Stimulated activated CD8-positive, alpha-beta memory T cell treated with anti-CD3 and anti-CD28 coated beads, Interleukin-4, amount 100 ng/mL, for 4 hours (primary cell): ENCODE measurements at places on chromosomes 11 and 22.

- no peak for DNase-seq
Observed at GRCh38 chr11:77882396-77882795, 61.5 kb downstream of the AAMDC start.

GRCh38 chr11:32671051-32671450 is 87.4 kb downstream of the EIF3M start:
- no peak for DNase-seq

GRCh38 chr11:111177037-111177871 is 68.3 kb upstream of the POU2AF2 start:
- no peak for DNase-seq

DNA sequence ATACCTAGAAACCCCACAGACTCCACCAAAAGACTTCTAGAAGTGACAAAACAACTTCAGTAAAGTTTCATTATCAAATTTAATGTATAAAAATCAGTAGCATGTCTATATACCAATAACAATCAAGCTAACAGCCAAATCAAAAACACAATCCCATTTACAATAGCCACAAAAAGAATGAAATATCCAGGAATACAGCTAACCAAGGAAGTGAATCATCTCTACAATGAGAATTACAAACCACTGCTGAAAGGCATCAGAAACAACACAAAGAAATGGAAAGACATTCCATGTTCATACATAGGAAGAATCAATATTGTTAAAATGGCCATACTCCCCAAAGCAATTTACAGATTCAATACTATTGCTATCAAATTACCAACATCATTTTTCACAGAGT is 46.0 kb downstream of the PRCP start:
- DNase-seq = no peak

DNA sequence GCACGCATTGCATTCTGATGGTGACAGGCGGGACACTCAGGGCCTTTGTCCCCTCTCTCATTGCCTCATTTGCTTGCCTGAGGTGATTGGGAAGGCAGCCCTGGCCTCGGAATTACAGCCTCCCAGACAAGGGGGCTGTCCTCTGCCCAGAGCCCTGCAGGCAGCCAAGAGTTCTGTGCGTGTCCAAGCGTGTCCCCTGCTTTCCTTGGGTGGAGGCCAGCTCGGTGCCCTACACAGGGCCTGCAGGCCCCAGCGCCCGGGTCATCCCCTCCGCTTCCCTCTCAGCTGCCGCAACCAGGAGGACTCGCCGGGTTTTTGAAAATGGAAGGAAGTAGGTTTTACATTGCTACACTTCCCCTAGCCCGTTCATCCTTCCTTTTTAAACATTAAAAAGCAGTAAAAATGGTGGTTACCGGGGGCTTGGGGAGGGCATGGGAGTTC is 1.9 kb downstream of the GRAMD4 start:
- no peak for DNase-seq

- no peak for DNase-seq
Observed at GRCh38 chr22:17960011-17960410, 64.3 kb downstream of the MICAL3 start.

- no peak for DNase-seq
Observed at GRCh38 chr11:130397780-130398179, 30.6 kb downstream of the ADAMTS8 start.

GRCh38 chr11:68479390-68479789 is 18.8 kb downstream of the PPP6R3 start:
- DNase-seq = no peak

GRCh38 chr22:50730941-50731661 is 6.9 kb upstream of the ACR start:
- DNase-seq = no peak

DNA sequence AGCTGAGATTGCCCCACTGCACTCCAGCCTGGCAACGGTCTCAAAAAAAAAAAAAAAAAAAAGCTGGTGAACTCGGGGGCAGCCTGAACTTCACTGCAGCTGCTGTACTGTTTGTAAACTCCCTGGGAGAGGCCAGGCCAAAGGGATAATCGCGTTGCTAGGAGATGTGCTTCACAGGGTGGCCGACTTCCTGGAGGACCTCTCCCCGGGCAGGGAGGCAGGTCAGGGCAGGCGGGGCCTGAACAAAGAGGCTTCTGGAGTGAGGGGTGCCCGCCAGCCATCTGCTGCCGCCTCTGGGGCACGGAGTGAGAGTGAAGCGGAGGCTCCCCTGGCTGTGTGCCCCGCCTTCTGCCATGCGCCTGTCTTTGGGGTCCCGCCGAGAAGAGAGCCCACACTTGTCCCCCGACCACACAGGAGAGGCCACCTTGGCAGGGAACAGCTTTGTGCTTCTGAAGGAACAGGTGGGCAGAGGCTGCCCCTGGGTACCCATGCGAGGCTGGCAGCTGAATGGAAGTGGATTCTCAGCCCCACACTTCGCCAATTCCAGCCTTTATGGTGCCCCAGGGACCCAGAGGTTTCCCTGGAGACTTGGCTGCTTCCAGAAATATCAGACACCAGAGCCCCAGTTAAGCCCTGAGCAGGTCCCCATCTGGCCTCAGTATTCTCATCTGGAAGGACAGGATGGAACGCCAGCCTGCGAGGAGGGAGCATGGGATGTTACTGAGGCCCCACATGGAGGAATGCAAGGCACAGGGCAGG is 29.6 kb downstream of the TMEM184B start:
- DNase-seq = no peak

GRCh38 chr11:80702264-80702663 is 1261.4 kb upstream of the TENM4 start:
- no peak for DNase-seq

DNA sequence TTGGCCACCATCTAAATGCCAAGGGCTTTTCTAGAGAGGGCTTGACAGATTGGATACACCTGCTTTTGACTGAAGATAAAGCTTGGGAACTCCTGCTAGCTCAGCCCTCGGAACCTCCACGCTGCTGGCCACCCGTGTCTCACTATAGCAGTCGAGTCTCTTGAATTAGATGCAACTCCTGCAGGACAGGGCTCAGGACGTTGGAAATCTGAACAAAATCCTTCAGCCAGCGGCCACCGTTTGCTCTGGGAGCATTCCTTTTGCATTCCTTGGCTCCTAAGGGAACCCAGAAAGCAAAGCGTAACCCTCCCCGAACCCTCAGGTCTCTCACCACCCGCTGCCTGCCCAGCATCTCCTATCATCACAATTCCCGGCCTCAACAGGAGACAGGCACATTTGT is 77.8 kb downstream of the GRIK4 start:
- no peak for DNase-seq

- no peak for DNase-seq
Observed at GRCh38 chr22:48676266-48677167, 1151.2 kb downstream of the BRD1 start.

DNA sequence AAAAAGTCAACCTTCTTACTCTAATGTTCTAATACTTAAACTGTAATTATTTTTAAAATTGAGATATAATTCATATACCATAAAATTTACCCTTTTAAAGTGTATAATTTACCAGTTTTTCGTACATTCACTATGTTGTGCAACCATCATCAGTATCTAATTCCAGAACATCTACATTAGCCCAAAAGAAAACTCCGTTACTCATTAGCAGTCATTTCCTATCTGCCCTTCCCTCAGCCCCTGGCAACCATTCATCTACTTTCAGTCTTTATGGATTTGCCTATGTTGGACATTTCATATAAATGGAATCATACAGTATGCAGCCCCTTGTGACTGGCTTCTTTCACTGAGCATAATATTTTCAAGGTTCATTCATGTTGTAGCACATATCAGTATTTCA is 22.2 kb downstream of the SGSM3 start:
- no peak for DNase-seq

DNA sequence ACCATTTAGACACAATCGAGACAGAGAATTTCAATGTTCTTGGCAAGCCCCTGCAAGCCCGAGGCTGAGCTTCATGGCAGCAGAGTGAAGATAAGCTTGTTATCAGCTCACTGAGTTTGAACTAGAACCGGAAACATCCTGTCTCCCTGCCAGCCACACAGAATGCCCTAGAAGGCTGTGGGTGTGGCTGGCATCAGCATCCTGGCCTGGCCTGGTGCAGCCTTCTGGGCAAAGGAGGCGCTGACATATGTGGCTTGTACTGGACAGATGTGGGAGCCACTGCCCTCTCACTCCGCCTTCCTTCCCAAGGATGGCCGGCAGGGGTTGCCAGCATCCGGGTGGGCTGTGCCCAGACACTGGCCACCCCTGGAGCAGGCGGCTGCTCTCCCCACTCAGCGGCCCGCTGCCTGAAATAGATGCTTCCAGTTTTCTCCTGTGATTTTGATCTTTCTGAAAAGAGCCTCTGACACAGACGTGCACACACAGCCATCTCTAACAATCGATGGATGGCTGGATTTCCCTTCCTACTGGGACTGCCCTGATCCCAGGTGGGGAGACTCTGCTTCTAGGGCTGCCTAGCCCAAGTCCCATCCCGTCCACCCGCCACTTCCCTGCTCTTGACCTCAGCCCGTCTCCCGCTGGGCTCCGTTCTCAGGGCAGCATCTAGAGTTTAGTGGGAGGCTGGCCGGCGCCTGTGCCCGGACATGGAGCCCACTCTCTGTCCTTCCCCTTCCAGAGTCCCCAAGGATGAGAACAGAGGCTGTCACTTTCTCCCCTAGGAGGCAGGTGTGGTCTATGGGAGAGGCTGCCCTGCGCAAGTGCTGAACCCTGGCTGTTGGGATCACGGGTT is 149.7 kb downstream of the CTTN start:
- no peak for DNase-seq

DNA sequence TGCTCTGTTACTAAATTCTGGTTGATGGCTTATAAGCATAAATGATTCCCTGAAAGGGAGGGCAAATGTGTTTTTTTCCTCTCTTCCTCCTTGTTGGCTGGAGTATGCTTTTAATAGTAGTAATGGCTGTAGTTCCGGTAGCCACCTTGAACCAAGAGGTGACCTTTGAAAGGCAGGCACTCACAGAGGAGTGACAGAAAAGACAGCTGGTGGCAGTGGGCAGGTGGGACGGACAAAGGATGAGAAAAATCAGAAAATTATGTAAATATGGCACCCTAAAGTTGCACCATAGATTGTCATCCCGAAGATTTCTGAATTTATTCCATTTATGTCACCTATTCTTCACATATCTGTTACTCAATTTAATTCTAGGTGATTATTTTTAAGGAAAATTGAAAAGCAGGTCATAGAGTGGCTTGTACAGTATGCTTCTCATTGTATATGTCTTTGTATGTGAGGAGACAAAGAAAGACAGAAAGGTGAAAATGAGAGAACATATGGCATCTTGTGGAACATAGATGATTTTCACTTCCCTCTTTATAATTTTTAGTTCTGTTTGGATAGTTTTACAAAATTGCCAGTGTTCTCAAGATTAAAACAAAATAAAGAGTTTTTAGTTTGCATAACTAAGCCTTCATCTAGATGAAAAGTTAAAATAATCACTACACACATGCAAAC is 17.0 kb downstream of the CASP12 start:
- no peak for DNase-seq

- DNase-seq = no peak
Observed at GRCh38 chr22:41380993-41381328, 781 bp upstream of the TEF start.

DNA sequence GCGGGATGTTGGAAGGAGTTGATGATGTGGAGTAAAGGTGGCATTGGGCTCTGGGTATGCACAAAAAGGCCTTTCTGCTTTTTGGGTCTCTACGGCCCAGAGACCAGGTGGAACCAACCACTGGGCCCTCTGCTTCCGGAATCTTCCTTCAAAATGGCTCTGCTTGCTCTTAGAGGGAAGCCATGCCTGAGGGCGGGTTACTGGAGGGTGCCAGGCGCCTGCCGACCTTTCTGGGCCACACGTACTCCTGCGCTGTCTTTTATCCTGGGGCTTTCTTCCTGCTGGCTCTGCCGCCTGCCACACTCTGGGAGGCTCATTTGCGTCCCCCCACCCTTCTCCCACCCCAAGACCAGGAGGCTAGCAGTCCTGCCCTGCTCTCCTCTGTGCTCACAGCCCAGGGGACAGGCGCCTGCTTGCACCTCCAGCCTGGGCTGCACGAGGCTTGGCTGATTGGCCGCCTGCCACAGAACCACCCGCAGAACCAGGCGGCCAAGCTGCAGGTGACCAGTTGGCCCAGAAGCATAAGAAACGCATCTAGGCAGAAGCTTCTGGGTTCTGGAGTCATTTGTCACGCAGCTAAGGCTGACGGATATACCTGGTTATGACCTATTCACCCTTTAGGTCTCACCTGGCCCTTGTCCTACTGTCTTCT is 536.9 kb downstream of the TBC1D22A start:
- no peak for DNase-seq

- no peak for DNase-seq
Observed at GRCh38 chr11:44467931-44468330, 97.5 kb upstream of the CD82 start.

DNA sequence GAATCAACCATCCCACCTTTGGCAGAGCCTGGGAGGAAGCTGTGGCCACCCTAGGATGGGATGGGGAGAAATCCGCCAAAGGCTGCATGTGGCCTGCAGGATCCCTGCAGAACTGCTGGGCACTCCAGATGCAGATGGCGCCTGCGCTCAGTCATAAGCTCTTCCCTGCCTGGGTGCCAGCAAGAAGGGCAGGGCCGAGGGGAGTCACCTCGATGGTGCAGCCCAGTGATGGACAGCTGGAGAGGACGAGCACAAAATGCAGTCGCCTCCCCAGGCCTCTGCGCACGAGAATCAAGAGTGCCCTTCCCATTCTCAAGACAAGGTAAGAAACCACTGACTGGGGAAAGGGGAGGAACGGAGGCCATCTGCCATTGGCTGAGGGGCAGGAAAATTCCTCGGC is 693.6 kb downstream of the TBC1D22A start:
- DNase-seq = no peak

DNA sequence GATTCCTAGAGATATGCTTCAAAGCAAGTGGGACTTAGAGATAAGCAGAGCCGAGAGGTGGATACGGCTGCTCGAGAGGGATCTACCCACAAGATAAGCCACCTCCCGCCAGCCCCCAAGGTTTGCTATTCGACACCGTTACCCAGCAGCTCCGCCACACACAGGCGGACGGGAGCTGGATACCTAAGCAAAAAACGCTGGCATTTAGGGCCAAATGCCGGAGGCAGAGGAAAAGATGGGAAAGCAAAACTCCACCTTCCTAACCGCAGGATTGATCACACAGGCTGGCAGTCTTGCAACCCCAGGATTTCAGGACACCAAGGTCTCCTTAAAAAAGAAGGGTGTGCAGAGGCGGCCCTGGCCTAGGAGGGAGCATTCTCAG is 709 bp downstream of the FTH1 start:
- DNase-seq = no peak

DNA sequence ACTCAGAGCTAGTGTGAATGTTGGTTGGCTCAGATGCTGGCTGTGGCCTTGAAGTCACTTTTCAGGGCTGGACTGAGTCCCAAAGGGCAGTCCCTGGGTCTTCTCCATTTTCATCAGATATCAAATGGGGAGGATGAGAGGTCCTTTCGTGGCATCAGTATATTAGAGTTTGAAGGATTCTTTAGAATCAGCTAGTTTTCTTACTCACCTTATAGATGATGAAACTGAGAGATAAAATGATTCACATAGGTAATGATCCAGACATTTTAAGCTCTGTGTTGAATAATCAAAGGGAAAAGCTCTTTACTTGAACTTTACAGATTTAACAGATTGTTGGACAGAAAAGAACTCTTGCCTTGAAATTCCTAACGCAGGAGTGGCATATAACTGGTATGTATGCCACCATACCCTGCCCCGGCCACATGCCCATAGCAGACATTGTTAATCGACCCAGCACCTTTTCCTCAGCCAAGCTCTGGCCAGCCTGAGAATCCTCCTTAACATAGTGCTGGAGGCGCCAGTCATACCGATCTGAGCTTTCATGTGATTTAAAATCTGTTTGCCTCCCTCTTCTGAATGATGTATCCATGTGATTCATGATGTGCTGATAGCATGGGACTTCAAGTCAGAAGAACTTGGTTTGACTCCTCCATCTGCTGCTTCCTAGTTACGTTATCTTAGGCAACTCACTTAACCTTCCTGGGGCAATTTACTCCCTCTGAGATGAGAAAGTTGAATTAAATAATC is 60.0 kb downstream of the BARX2 start:
- no peak for DNase-seq
